GDM1 (cell line): ENCODE measurements at places on chromosomes 2 and 18.

GRCh38 chr2:2974982-2975381 lies 402.6 kb downstream of the EIPR1 start:
- DNase-seq, result no peak

DNA sequence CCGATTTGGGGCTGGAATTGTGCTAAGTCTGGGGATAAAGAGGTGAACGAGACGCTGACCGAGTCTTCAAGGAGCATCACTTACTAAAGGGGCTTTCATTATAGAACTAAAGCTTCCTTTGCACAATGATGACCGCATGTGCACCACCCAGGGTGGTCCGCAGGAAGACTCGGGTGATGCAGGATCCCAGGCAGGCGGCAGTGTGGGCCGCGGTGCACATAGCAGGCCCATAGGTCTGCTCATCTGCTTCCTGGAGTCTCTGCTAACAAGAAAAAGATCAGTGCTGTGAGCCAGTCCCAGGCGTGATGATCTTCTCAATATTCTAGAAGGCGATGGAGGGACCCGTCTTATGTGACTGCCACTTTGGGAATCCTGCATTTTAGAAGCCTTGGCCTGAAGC lies 122.8 kb downstream of the PXDN start:
- DNase-seq, result no peak

DNA sequence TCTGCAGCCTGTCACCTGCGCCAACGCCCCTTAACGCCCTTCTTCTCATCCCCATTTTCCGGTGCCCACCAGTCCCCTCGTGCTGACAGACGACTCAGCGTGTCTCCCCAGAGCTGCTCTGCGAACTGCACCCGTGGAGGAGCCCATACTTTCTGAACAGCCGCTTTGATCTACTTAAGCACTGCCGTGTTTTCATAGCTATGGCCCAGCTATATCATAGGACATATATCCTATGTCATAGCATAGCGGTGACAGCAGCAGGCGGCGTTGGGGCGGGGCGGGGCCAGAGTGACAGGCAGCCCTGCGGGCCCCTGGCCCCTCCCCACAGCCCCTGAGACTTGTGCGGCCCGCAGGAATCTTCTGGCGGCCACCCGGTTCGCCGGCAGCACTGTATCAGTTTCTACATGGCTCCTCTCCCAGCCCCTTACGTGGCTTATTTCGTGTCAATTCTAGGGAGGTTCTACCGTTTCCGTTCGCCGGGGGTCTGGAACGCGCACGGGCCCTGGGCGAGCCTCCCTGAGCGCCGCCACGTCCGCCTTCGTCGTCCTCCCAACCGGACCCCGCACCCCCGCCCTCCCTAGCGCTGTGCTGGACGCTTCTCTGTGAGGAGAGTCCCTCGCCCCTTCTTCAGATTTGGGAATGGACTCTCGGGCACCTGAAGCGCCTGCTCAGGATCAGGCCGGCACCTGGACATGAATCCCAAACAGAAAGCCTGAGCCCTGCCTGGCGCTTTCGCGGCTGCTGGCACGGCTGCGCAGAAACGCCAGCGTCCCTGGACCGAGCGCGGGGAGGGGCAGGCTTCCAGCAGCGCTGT lies 35.4 kb downstream of the PTPN18 start:
- peak; percentile 40 for DNase-seq

GRCh38 chr18:28002841-28003240 lies 174.1 kb downstream of the CDH2 start:
- DNase-seq, result no peak

DNA sequence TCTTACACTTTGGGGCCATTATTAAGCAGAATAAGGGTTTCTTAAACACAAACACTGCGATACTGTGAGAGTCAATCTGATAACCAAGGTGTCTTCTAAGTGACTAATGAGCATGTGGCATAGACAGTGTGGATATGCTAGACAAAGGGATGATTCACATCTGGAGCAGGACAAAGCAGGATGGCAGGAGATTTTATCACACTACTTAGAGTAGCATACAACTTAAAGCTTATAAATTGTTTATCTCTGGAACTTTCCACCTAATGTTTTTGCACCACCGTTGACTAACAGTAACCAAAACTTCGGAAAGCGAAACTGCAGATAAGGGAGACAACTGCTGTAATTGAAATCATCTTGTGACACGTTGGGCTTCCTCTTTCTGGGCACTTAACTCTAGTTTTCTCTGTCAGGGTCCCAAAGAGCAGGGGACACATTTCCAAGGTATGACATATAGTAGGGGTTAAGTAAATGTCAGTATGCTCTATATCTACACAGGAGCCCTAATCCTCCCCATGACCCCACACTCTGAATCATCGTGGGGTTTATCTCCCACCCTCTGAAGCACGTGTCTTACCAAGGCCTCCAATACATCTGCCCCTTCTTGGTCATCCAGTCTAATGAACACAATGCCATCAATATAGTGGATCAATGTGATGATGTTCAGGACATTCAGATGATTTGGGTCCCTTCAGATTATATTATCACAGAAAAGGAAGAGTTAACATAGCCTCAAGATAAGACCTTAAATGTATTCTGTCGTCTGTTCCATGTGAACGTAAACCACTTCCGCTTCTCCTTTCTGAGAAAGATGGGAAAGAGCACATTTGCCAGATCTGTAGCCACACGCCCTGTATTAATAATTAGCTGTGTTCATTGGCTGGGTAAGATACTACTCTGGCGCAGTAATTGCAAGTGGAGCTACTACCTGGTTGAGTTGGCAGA lies 78.7 kb downstream of the FTCDNL1 start:
- no peak for DNase-seq

DNA sequence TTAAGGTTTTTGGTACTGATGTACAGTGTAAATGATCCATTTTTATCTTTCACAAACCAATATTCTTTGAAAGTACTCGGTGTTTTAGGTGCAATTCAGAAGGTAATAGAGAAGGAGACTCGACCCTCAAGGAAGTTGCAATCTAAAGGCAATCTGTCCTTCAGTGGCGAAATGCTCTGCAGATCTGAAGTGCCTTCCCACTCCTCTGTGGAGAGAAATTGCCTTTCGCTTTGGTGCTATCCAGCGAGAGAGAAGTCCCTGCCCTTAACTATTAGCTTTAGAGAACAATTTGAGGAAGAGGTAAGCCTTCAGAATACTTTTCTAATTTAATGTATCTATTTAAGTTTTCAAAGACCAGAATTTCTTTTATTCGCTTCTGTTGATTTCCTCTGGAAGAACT lies 371.8 kb upstream of the FANCL start:
- DNase-seq, result no peak

DNA sequence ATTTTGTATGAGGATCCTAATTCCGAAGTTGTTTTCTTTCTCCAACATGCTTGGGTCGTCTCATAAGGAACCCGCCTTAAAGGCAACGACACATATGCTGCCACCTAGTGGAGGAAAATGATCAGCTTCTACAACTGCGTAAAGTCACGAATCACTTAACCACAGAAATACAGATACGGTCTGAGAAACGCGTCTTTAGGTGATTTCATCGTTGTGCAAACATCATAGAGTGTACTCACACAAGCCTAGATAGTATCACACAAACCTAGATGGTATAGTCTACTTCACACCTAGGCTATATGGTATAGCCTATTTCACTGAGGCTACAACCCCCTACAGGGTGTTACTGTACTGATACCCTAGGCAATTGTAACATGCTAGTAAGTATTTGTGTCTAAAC lies 13.1 kb downstream of the GNLY start:
- peak; percentile 79 for DNase-seq

GRCh38 chr2:189581354-189582139 lies 961 bp upstream of the SLC40A1 start:
- no peak for DNase-seq

DNA sequence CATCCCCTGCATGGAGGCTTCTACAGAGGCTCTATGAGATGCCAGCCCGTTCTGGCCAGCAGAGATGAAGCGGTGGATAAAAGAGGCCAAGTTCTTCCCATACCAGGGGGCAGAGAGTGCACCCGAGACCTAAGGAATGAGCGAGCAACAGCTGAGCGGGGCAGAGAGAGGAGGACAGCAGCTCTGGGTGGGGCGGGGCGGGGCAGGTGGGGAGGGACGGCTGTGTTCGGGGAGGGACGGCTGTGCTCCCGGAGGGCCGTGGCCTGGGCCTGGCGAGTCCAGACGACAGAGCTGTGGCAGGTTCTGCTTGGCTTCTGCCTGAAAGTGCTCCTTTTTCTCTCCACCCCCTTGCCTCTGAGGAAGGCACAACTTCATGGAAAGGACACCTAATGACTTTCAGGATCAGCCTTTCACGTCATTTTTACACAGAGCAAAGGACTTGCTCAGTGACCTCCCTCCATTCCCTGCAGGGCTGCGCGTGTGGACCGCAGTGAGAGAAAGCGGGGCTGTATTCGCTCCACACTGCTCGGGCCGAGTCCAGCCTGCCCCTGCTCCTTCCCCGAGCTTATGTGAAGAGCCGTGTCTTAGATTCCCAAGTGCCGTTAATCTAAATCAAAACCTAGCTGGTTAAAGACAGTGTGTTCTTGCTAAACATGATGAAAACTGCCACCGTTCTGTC lies 232.9 kb downstream of the HDAC4 start:
- no peak for DNase-seq

DNA sequence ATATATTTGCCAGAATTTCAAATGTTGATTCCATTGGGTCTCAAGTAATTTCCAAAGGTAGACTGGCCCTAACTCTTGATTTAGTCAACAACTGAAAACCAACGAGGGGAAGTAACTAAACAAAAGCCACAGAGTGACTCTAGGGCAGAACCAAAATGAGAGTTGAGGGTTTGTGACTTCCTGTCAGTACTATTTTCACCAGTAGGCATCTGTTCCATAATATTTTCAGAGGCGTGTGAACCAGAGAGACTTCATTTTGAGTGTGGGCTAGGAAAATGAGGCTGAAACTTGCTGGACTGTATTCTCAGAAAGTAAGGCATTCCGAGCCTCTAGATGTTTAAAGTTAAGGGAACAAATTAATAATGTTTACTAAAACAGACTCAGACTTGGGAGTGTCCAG lies 70.6 kb downstream of the GDF7 start:
- DNase-seq, result peak; percentile 0

- no peak for DNase-seq
Observed at GRCh38 chr18:62987055-62987830, 271.9 kb downstream of the PHLPP1 start.

GRCh38 chr2:217258170-217258569 lies 398.3 kb upstream of the TNP1 start:
- no peak for DNase-seq

GRCh38 chr18:2502394-2502793 lies 68.9 kb downstream of the METTL4 start:
- DNase-seq, result no peak

DNA sequence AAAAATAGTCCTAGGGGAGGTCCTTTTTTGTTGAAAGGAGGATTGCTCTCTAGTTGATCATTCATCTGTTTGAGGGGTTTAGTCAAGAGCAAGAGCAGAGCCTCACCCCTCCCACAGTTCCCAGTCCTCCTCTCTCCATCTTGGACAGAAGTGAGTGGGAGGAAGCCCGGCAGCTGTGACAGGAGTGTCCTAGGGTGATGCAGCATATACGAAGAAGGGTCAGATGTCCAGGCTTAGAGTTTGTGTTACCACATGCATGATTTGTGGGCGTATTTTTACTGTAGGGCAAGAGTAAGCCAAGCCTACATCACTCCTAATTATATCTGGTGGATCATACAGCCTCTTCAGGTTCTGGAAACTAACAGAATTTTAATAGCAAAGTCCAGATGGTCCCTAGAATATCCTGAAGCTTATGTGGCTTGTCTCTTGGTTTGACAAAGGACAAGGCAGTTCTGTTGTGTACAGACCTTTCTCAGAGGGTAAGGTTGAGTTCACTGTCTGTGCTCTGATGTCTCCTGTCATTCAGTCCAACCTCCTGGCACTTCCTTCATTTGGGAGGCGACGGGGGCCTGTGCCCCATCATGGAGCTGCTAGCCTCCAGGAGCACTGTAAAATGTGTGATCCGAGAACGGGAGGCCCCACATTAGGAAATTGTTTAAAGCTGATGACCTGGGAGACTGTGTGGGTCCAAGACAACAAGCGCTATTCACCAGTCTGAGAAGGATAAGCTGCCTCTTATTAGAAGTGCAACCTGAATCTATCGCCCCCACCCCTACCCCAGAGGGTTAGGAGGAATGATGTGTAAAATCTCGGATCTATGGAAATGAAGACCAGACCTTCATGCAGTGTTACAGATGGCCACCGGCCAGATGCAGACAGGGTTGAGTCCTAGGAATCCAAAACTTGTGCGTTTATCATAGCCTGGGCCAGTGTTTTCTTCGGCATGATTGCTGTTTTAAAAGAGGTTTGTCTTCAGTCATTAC lies 6.9 kb downstream of the CEP68 start:
- DNase-seq, result no peak
